DMS53 (cell line): ENCODE measurements at places on chromosomes 4 and X.

DNA sequence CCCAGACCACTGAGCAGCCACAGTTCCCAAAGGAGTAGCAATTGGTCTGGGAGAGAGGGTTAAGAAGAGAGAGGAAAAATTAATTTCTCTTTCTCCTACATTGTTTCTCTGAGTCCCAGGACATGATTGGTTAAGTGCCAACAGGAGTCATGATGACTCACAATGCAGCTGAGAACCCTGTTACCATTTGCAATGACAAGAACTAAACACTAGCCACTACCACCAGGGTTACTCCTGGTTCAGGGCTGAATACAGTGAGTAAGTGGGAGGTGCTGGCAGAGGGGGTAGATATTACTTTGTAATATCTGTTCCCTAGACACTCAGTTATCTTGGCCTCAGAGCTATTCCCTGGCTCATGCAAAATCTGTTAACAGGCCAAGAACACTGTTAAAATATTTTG is 18.0 kb downstream of the ETDC start:
- DNase-seq, result peak; percentile 3

- no peak for DNase-seq
These were observed 37.7 kb upstream of the FGF2 start for GRCh38 chr4:122788935-122789334.

GRCh38 chr4:178599521-178599920 is 1157.3 kb upstream of the AGA start:
- peak; percentile 52 for DNase-seq

GRCh38 chr4:44583393-44583792 is 68.0 kb downstream of the YIPF7 start:
- DNase-seq, result peak; percentile 67

DNA sequence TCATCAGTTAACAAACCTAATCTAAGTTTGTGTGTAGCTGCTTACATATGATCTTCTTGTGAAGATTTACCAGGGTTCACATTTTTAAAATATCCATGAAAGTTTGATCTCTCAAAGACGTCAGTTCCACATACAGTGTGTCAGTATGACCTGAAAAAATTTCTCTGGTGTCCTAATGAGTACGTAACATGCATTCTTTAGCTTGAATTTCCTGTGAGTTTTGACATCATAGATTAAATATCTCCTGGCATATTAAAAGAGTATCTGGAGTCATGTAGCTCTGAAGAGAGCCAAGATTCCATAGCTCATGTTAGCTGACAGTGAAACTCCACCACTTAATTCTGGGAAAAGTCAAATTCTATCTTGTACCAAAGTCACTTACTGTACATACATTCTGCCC is 43.9 kb upstream of the PDLIM5 start:
- DNase-seq, result no peak

DNA sequence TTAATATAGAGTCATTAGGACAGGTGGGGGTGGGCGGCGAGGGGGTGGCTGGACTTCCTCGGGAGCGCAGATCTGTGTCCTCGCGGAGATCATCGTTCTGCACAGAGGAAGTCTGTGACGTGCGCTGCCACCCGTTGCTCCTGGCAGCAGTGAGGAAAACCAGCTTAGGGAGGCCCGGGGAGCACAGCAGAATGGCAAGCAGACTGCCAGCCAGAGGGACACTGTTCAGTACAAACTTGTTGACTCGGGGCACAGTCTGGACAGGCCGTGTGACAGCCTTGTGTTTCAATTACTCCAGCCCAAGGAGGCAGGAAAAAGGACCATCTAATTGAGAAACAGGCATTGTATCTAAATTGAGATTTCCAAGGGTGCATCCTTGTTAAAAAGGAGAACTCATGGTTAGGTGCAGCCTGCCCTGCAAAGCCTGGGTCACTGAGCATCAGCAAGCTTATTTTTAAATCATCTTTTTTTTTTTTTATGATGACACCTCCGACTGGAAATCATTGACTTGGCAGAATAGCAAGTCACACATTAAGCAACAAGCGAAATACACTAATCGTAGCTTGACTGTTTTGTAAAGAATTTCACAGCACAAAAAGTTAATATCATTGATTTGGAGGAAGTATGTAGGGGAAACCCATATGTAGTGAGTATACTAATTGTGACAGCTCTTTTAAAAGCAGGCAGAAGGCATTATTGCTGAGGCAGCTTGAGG is 512.0 kb upstream of the FAT1 start:
- DNase-seq, result no peak

GRCh38 chrX:276581-277201 is 4.5 kb upstream of the PLCXD1 start:
- no peak for DNase-seq

DNA sequence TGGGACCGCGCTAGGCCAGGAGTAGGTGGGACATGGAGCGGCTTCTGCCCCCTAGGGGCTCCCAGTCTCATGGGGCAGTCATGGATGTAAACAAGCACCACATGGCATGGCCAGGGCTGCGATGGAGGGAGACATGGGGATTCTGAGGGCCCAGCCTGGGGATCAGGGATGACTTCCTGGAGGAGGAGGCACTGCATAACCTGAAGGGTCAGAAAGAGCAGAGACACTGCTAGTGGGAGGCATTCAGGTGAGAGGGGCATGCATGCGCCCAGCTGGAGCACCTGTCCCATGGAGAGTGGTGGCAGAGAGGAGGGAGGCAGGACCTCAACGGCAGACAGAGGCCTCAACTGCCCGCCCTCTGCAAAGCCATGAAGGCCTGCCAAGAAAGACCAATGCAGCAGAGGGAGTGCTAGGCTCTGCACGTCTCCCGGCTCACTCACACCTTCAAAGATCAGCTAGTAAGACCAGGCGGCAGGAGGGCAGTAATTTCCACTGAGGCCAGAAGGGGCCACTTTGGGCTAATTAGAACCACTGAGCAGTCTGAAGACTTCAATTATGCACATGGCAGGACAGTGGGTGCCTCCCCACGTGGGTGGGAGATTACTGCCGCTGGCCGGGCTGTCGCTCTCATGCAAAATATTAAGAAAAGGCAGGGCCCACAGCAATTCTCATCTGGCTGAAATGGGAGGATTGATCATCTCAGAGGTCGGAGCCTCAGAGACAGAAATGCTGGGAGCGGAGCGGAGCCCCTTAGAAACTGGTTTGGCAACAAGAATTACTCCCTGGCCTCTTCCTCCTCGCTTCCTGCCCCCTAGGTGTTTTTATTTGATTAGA is 69.6 kb downstream of the PPP2R2C start:
- no peak for DNase-seq

GRCh38 chr4:173879509-173879908 is 349.5 kb upstream of the HAND2 start:
- peak; percentile 5 for DNase-seq

- DNase-seq, result no peak
These were observed 109.9 kb downstream of the AFF2 start for GRCh38 chrX:148610328-148610698.

DNA sequence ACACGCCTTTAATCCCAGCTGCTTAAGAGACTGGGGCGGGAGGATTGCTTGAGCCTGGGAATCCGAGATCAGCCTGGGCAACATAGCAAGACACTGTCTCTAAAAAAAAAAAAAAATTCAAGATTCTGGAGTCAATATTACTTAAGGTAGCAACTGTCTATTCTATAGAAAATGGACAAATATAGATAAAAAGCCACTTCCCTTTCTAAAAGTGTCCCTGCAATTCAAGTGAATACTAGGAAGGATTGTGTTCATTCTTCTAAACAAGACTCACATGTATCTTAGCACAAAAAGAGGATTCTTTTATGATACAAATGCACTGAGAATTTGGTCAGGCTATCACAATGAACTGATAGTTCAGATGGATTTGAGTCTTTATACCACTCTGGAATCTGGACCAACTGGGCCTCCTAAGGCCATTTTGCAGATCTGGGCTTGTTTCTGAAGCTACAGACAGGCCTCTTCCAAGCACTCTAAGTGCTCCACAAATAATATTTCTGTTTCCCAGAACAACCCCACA is 7.0 kb downstream of the PKD2 start:
- no peak for DNase-seq

- no peak for DNase-seq
These were observed 830.9 kb upstream of the NDST4 start for GRCh38 chr4:115944146-115944905.
